Stimulated activated CD4-positive, alpha-beta T cell treated with anti-CD3 and anti-CD28 coated beads, Interleukin-15, amount 100 ng/mL, for 48 hours (primary cell): ENCODE measurements at places on chromosomes 13 and 19.

DNA sequence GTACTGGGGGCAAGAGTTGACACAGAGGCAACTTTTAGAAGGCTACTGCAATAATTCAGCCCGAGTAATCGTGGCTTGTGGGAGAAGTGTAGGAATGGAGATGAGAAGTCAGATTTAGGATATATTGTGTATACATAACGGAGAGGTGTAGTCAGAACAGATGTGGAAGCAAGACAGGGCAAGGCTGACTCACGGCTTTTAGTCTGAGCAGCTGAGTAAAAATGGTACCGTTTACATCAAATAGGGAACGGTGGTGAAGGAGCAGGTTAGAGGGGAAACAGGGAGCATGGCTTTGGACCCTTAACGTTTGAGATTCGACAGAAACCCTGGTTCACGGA, 796 bp upstream of the LSM14A start:
- peak; percentile 48 for DNase-seq

GRCh38 chr19:34131100-34131499, 41.2 kb upstream of the LSM14A start:
- no peak for DNase-seq

DNA sequence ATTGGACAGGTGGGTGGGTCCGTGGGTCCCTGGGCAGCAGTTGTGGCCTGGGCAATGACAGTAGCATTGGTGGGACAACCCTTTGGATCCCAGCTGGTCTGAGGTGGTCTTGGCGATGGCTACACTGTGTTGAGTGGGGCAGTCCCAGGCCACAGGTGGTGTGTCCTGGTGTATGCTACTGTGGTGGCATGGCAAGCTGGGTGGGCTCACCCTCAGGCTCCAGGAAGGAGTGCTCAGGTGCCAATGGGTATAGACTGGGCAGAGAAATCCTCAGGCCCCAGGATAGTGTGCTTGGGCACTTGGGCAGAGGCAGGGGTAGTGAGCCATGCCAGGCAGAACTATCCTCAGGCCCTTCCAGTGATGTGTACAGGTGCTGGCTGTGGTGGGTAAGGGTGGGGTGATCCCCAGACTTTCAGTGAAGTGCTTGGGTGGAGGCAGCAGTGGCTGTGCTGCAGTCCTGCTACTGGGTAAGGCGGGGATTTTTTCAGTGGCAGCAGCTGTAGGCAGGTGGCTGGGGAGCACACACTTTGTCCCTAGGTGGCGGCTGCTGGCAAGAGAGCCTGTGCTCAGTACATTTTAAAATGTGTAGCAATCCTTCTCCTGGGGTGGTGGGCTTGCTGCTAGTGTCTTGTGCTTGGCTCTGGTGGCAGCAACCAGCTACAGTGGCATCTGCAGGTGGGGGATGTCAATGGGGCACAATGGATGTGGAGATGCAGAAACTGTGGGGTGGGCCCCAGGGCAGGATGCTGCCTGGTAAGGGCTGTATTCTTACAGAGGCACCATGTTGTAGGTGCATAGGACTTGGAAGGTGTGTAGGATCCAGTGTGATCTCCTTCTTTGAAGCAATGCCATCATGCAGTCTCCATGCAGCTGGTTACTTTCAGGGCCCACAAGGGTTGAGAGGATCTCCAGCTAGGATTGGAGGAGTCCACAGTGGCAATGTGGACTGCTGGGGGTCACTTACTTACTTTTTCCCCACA, 64.9 kb downstream of the DNAJC3 start:
- DNase-seq: no peak

DNA sequence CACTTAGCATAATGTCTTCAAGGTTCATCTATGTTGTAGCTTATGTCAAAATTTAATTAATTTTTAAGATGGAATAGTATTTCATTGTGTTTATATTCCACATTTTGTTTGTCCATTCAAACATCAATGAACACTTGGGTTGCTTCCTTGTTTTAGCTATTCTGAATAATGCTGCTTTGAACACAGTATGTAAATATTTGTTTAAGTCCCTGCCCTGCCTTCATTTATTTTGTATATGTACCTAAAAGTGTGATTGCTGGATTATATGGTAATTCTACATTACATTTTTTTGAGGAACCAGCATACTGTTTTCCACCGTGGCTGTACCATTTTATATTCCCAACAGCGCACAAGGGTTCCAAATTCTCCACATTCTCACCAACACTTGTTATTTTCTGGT, 17.6 kb upstream of the SUCLA2 start:
- no peak for DNase-seq

DNA sequence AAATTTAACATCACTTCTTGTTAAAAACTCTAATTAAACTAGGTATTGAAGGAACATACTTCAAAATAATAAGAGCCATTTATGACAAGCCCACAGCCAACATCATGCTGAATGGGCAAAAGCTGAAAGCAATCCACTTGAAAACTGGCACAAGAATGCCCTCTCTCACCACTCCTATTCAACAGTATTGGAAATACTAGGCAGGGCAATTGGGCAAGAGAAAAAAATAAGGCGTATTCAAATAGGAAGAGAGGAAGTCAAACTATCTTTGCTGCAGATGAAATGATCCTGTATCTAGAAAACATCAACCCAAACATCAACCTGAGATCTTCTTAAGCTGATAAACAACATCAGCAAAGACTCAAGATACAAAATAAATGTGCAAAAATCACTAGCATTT, 15.6 kb upstream of the LILRB1 start:
- no peak for DNase-seq

- no peak for DNase-seq
These were observed 4.3 kb downstream of the NFKBID start for GRCh38 chr19:35895911-35896642.

DNA sequence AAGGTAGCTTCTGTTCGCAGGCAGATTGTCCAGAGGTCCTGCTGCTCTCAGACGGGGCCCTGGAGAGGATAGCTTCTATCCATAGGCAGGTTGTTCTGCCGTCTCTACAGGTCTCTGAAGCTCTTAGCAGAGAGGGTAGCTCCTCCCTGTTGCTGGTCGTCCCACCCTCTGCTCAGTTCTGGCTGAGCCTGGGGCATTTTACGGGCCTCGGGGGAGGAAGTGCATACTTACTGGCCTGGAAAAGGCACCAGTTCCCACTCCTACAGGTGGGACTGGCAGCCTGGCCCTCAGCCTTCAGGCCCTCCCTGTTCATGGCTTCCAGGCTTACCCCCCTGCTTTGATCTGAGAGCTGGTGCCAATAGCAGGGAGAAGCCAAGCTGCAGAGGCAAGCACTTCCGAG, 42.3 kb downstream of the USPL1 start:
- DNase-seq: no peak

DNA sequence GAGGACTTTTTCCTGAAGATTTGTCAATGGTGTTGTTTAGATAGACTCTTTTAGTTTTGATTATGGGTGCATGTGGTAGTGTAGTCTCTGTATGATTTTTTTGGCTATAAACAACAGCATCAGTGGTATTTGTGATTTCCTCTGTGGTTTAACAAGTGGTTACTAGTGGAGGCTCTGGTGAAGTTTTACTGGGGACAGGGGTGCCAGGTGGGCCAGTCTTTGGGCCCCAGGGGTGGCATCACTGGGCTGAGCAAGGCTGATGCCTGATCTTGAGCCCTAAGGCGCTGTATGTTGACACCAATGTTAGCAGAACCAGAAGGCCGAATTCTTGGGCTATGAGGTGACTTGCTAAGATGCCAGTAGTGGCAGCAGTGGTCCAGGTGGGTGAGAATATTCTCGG, 811.4 kb downstream of the DACH1 start:
- no peak for DNase-seq

GRCh38 chr19:47331931-47332547, at the start of gene C5AR2:
C5AR2 (plus strand) TSS chr19:47332175; CDS start chr19:47340800, 8,625 bp downstream.
- DNase-seq: no peak

DNA sequence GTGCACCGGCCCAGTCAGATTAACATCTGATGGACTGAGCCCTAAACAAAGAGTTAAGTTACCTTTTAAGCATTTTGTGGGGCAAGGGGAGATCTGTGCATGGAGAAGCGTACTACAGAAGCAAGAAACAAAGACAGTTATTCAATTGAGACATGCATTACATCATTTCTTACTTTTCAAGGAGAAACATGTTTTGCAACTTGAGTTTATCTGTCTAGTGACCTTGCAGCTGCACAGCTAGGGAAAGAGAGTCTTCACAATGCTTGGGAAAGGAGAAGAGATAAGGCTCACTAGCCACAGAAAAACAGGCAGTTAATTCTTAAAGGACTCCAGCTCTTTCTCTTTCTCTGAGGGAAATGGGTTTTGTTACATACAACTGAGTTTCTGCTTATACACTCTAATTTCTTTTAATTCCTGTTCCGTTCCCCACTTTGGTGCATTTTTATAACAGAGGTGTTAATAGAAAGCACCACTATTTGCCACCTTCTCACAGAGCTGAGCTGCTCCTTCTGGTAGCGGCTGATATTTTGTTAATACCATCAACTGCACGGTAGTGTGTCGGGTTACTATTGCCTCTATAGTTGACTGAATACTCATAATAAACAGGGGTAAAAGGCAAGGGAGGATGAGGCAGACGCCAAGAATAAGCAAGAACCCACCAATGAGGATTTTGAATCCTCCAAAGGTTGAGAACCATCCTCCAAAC, 55.9 kb downstream of the ZNF431 start:
- DNase-seq: no peak

DNA sequence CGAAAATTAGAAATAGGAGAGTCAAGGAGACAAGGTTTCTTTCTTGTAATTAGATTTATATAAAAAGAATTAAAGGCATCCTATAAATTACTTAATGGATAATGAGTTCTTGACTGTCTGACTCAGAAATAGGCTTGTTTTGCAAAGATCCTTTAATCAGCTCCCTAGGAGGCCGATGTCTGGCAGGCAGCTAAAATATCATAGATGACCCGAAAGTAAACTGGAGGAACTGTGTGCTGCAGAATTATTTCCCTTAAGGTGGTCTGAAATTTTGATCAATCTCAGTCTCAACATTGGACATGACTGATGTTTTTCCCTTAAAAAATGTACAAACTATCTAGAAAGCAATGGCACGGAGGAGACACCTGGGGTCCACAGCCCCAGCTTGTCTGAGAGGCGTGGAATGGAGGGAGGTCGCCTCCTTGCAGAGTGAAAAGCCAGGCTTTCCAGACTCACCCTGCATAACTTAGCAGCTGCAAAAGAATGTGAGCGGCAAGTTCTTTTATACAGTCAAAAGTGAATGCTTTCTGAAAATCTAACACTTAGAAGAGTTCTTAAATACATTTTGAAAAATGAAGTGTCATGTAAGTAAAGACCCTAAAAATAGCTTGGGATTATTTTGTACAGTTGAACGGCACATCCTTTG, 44.8 kb downstream of the MBNL2 start:
- no peak for DNase-seq

DNA sequence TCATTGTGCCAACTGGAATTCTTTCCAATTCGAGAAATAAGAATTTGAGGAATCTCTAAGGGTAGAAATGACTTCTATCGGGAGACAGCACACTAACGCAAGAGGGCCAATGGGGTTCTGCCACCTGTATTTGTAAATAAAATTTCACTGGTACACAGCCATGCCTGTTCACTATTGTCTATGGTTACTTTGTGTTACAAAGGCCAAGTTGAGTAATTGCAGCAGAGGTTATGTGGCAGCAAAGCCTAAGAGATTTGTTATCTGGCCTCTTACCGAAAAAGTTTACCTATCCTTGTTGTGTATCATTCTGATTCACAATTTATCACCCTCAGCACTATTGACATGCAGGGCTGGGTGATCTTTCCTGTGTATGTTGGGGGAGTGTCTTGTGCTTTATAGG, 278.0 kb downstream of the KLF5 start:
- no peak for DNase-seq

GRCh38 chr13:67238277-67238859, 8.2 kb upstream of the PCDH9 start:
- no peak for DNase-seq

GRCh38 chr13:89227356-89227755, 1556.2 kb downstream of the SLITRK5 start:
- no peak for DNase-seq

- no peak for DNase-seq
These were observed 744 bp upstream of the ZNF584 start for GRCh38 chr19:58407658-58408151.

- DNase-seq: no peak
These were observed 35.6 kb upstream of the TFDP1 start for GRCh38 chr13:113548778-113549621.

DNA sequence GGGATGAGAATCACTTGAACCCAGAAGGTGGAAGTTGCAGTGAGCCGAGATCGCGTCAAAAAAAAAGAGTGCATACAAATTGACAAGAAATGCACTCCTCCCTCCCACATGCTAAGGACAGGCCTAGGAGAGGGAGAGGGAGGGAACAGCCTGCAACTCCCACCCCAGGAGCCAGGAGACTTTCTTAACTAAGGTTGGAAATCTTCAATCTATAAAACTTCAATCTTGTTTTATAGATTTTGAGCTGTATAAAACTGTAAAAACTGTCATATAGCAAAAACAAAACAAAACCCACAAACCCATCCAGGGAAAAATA, 1.3 kb upstream of the SYCN start:
- no peak for DNase-seq

DNA sequence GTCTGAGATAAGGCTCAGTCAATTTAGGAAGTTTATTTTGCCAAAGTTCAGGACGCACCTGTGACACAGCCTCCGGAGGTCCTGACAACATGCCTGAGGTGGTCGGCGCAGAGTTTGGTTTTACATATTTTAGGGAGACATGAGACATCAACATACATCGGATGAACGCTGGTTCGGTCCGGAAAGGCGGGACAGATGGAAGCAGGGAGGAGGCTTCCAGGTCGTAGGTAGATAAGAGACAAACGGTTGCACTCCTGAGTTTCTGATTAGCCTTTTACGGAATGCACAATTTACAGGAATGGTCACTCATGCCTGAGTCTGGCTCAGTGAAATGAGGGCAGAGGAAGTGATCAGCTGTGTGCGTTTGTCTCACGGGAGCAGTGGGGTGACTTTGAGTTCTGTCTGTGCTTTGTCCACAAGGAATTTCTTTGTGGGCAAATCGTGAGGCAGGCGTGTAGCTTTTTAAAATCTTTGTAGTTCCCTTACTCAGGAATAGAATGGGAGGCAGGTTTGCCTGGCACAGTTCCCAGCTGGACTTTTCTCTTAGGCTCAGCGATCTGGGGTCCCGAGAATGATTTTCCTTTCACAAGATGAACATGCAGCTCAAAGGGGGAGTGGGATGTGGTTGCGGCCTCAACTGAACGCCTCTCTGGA, 36.2 kb downstream of the C13orf46 start:
- DNase-seq: no peak
